Gastroesophageal sphincter (tissue), 4 donors: ENCODE measurements at places on chromosomes 3 and 15.

DNA sequence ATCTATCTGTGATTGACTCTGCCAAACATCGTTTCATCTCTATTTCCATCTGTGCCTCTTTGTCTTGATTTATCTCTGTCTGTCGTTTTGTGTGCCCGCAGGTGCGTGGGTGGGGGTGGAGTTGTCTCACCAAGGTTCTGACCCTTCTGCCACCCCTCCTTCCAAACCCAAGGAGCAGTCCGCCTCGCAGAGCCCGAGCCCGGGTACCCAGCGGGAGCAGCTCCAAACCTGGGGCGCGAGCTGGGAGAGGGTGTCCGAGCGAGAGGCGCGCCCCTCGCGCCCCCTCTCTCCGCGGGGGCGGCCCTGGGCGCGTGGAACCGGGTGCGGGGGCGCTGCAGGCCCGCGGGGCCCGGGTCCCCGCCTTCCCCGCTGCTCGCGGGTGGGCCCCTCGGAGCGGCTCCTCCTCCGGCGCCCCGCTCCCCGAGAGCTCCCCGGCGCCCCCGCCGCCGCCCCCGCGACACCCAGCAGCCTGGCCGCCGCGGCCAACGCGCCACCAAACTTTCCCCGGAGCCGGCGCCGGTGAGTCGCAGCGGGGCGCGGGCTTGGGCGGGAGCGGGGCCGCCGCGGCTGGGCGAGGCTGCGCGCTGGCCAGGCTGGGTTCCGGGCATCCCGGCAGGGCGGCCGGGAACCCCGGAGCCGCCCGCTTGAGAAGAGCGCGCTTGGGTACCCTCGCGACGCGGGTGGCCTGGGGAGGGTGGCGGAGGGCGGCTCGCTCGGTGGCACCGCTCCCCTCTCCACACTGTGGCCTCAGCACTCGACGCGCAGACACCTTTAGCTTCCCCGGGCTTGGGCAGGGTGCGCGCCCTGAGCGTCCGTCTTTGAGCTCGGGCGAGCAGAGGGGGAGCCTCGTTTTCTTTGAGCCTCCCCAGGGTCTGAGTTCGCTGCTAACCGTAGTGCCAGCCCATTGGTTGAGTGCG lies at the start of gene HRH1:
TSS of gene HRH1 (plus strand) at position 458 of the 917 bp plus-strand sequence. CDS start 104,545 bp downstream, outside the sequence.
- peak; percentile 61 for ATAC-seq
- peaks cover 8% of the 10 kb centered on the region for H3K4me1 ChIP-seq
- no peaks in the 10 kb centered on the region for H3K36me3 ChIP-seq
- H3K27ac ChIP-seq, result no peak within 1 kb of the TSS

DNA sequence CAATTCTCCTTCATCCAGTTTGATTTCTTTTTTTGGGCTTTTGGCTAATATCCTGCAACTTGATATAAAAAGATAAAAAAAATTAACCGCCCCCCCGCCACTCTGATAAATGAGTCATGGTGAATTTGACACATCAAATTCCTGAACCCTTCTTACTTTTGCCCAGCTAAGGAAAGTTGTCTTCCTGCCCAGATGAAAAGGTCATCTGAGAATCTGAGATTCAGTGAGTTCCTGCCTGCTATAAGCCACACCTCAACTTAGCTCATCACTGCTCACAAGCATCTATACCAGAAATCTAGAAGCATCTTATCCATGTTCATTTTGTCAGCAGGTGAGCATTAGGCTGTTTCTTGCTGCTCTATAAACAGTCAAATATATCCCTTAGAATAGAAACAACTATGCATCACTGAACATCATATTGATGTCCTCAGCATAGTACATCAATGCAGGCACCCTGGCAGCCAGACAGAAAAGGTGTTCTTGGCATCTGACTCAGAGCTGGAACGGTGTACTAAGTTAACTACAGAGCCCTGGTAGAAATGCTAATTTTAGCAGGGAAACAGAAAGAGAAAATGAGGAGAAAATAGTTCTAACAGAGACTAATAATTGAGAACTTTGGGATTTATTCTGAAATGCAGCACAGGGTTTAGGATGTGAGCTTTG lies 77.1 kb downstream of the SEMA6D start:
- H3K4me1 ChIP-seq, result peaks cover 8% of the 10 kb centered on the region
- no peaks in the 10 kb centered on the region for H3K27me3 ChIP-seq
- ATAC-seq, result no peak

GRCh38 chr15:52078197-52078875 lies 34.2 kb downstream of the BCL2L10 start:
- H3K4me1 ChIP-seq, result no peaks in the 10 kb centered on the region
- H3K36me3 ChIP-seq, result no peaks in the 10 kb centered on the region
- H3K27me3 ChIP-seq, result no peaks in the 10 kb centered on the region
- H3K27ac ChIP-seq, result no peak overlapping the region
- no peak overlapping the region for H3K4me3 ChIP-seq
- ATAC-seq, result no peak

GRCh38 chr3:130606336-130606735 lies 89.4 kb downstream of the COL6A6 start:
- peaks cover 3% of the 10 kb centered on the region for H3K4me1 ChIP-seq
- H3K4me3 ChIP-seq, result no peak overlapping the region
- ATAC-seq, result no peak
- H3K36me3 ChIP-seq, result no peaks in the 10 kb centered on the region
- no peak overlapping the region for H3K27ac ChIP-seq

- ATAC-seq, result no peak
- H3K4me3 ChIP-seq, result no peak overlapping the region
- no peaks in the 10 kb centered on the region for H3K36me3 ChIP-seq
- no peak overlapping the region for H3K27ac ChIP-seq
- no peaks in the 10 kb centered on the region for H3K27me3 ChIP-seq
These were observed 18.6 kb downstream of the DNAJC19 start for GRCh38 chr3:180970931-180971330.

- ATAC-seq, result no peak
- peaks cover 18% of the 10 kb centered on the region for H3K4me1 ChIP-seq
- H3K36me3 ChIP-seq, result no peaks in the 10 kb centered on the region
- peaks cover 26% of the 10 kb centered on the region for H3K27me3 ChIP-seq
These were observed 15.4 kb upstream of the RFC4 start for GRCh38 chr3:186821429-186822387.

- H3K27me3 ChIP-seq, result no peaks in the 10 kb centered on the region
- H3K27ac ChIP-seq, result no peak overlapping the region
- H3K4me1 ChIP-seq, result no peaks in the 10 kb centered on the region
- H3K36me3 ChIP-seq, result no peaks in the 10 kb centered on the region
- ATAC-seq, result no peak
- H3K4me3 ChIP-seq, result no peak overlapping the region
These were observed 18.6 kb upstream of the SENP7 start for GRCh38 chr3:101531473-101532086.

GRCh38 chr3:32819551-32820348 lies 2.0 kb downstream of the TRIM71 start:
- no peaks in the 10 kb centered on the region for H3K36me3 ChIP-seq
- no peak for ATAC-seq
- peaks cover 93% of the 10 kb centered on the region for H3K27me3 ChIP-seq
- peaks cover 17% of the 10 kb centered on the region for H3K4me1 ChIP-seq
- H3K4me3 ChIP-seq, result no peak overlapping the region

DNA sequence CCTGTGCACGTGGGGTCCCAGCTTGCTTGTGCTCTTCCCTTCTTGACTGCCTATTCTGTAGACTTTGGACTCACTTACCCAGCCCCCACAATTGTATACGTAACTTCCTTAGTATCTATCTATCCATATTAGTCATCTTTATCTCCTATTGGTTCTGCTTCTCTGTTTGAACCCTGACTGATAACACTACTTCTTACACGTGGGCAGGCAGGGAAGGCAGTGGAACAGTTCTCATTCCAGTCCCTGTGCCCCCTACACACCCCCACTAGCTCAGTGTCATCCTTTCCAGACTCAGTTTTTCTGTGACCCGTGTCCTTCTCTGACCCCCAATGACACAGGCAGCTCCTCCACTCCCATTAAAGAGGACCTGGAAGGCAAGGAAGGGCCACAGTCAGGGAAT lies 74.2 kb upstream of the FBN1 start:
- no peaks in the 10 kb centered on the region for H3K27me3 ChIP-seq
- H3K36me3 ChIP-seq, result no peaks in the 10 kb centered on the region
- H3K4me3 ChIP-seq, result no peak overlapping the region
- ATAC-seq, result no peak
- H3K27ac ChIP-seq, result no peak overlapping the region

- H3K27me3 ChIP-seq, result no peaks in the 10 kb centered on the region
- no peak overlapping the region for H3K27ac ChIP-seq
- H3K4me1 ChIP-seq, result no peaks in the 10 kb centered on the region
- ATAC-seq, result no peak
These were observed 222.0 kb downstream of the STT3B start for GRCh38 chr3:31754575-31755278.
